ENCODE measurements at places on chromosomes 11 and 22. TPM values are rescaled to one million over a fixed set of nuclear protein-coding genes. Genes with fewer than 3 reads are reported as not detected.

Gene TTC9C
- 35.7 TPM for total RNA-seq

DNA sequence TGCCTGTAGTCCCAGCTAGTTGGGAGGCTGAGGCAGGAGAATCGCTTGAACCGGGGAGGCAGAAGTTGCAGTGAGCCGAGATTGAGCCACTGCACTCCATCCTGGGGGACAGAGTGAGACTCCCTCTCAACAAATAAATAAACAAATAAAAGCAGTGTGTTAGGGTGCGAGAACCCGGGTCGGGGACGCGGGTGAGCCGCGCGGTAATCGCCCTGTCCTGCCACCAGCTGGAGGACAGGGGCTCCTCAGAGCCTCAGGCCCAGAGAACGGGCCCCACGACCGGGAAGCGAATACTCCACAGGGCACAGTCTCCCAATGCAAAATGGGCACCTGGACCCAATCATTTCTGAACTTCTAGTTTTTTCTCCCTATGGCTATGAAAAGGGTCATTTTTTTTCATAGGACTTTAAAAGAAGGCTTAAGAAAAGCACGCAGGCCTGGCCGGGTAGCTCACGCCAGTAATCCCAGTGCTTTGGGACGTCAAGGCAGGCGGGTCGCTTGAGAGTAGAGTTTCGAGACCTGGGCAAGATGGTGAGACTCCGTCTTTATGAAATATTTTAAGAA is 744 bp upstream of the MCM5 start:
- no peak for DNase-seq

DNA sequence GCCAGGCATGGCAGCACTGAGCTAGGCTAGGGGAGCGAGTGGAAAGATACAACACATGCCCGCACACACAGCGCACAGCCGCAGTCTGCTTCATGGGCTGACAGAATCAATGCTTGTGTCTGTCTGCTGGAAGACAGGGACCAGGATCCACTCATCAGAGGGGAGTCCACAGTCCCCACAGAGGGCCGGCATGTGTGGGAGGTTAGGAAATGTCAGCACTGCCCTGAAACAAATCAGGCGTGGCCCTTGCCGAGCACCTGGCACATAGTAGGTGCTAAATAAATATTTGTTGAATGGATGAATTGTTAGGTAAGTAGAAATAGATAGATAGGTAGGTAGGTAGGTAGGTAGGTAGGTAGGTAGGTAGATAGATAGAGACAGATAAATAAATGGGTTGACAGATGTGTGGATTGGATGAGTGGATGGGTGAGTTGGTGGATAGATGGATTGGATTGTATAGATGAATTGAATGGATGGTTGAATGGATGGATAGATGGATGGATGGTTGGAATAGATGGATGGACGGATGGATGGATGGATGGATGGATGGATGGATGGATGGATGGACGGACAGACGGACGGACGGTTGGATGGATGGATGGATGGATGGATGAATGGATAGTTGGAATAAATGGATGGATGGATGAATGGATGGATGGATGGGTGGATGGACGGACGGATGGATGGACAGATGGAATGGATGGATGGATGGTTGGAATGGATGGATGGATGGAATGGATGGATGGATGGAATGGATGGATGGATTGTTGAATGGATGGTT is 3.3 kb downstream of the SLC22A12 start:
- no peak for DNase-seq

DNA sequence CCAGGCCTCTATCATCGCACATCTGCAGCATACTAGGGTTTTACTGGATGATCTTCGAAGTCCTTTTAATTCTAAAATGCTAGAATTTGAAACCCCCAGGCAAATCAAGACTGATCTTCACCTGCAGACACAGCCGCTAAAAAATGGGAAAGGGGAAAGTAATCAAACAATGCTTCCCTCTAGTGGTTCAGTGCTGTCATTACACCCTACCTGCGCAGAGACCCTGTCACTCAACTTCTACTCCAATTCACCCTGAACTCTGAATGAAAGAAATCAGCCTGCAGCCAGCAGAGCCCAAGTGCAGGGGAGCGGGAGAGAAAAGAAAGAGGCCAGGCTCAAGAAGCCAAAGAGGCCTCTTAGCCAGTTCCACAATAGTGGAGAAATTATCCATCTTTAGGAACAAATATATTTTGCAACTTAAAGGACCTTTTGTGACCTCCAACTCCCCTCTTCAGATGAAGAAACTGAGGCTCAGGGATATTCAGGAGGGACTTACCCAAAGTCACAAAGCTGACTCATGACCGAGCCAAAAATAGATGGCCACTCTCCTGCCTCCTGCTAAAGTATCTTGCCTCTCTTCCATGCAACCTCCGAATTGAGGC is 33.0 kb downstream of the SERGEF start:
- no peak for DNase-seq

GRCh38 chr11:16899708-16900303 is 114.4 kb downstream of the PLEKHA7 start:
- DNase-seq: no peak

Gene PDE3B
- 5.1 TPM for total RNA-seq

- DNase-seq: peak; percentile 32
Measured at GRCh38 chr22:50341977-50342650, 1.0 kb upstream of the PPP6R2 start.

- no peak for DNase-seq
Measured at GRCh38 chr11:26849036-26849435, 127.2 kb upstream of the SLC5A12 start.

Gene FOLH1
- total RNA-seq: not detected

Gene ZNF280B
- 3.3 TPM for total RNA-seq

DNA sequence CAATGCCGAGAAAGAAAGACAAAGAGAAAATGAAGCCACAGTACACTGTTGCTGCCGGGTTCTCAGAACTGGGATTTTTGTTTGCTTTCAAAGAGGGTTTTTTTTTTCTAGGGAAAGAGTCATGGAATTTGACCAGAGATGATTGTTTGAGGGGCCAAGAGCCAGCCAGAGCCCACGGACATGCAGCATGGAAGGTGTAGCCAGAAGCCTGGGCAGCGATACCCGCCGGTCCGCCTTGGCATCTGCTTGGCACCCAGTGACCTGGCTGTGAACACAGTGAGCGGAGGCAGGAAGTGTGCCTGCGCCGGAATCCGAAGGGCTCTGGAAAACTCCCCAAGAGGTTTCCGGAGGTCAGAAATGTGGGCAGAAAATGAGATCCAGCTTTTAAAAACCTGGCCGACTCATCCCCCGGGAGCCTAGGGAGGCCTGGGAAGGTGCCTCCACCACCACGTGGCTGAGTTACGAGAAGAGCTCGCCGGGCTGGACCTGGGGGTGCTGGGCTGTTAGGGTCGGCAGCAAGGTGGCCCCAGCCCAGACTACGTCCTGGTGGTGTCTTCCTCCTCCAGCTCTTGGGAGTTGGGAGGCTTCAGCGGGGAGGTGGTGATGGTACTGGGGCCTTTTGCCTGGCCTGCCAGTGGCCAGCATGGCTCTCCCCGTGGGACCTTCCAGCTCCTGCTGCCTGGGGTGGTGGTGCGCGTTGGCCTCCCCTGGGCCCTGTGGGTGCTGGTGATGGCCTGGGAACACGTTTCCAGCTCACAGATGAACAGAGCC is 61.6 kb upstream of the PPARA start:
- no peak for DNase-seq

Gene TMEM121B
- total RNA-seq: 0.06 TPM

- no peak for DNase-seq
Measured at GRCh38 chr11:123519055-123519796, 89.2 kb downstream of the GRAMD1B start.

- DNase-seq: no peak
Measured at GRCh38 chr11:76141901-76142588, 64.3 kb downstream of the WNT11 start.

DNA sequence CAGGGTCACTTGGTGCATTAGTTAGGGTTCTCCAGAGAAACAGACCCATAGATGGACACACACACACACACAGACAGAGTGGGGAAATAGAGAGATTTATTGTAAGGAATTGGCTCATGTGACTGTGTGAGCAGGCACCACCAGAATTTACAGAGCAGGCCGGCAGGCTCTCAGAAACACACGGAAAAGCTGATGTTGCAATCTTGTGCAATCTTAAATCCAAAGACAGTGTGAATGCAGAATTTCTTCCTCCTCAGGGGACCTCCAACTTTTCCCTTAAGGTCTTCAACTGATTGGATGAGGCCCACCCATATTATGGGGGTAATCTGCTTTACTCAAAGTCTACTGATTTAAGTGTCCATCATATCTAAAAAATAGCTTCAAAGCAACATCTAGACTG is 49.8 kb downstream of the APIP start:
- no peak for DNase-seq

Gene PRDX5
- 284 TPM for total RNA-seq

Gene KRTAP5-7
- not detected for total RNA-seq

Gene PANX3
- total RNA-seq: not detected

DNA sequence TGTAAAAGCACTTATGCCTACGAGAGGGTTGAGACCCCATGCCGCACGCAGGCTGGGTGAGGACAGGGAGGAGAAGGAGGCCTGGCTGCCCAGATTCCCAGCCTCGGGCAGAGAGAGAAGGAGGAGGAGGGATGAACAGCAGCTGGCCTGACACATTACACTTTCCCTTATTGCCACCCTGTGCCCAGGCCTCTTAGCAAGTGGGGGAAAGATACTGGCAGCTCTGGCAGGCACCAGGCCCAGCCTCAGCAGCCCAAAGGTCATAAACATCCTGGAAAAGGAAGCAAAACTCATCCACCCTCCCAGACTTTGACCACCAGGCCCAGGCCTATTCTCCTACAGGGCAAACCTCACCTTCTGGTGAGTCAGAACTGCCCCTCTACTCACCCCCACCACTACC is 4.7 kb downstream of the PLAAT3 start:
- no peak for DNase-seq

Gene SLC5A12
- total RNA-seq: not detected

- DNase-seq: no peak
Measured at GRCh38 chr11:22473586-22473985, 135.4 kb downstream of the SLC17A6 start.

DNA sequence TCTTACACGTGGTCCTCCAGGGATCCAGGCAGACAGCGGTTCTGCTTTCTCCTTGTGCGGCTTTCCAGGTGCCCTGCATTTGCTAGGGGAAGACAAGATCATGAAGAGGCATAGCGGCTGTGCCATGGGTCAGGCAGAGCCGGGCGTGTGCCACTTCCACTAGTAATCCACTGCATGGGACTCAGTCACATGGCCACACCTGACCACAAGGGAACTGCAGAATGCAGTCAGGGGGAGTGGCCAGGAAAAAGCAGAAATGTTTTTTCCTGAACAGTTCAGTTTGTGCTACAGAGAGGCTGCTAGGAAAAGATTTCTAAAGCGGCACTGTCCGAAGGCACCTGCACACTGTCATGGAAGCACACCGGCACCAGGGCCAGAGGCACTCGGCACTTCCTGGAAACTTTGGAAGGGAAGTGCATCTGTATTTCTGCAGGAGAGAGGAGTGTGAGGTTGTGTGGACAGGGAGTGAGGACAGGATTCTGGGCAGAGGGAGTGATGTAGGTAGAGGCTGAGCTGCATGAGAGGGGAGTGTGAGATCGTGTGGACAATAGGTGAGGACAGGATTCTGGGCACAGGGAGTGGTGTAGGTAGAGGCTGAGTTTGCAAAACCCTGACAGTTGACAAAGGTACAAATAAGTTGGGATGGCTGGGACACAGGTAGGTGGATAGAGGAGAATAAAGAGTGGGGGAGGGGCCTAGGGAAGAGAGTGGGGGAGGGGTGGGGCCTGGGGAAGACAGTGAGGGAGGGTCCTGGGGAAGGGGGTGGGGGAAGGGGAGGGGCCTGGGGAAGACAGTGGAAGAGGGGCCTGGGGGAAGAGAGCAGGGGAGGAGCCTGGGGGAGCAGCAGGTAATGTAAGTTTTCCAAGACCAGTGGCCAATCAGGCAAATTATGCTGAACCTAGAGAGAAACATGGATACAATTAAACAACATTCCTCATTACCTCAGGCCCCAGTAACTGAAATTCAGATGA is 1436.3 kb downstream of the TBC1D22A start:
- no peak for DNase-seq

Gene FGF4
- total RNA-seq: not detected

GRCh38 chr22:31944700-31945442 is 536 bp downstream of the YWHAH start:
- no peak for DNase-seq

DNA sequence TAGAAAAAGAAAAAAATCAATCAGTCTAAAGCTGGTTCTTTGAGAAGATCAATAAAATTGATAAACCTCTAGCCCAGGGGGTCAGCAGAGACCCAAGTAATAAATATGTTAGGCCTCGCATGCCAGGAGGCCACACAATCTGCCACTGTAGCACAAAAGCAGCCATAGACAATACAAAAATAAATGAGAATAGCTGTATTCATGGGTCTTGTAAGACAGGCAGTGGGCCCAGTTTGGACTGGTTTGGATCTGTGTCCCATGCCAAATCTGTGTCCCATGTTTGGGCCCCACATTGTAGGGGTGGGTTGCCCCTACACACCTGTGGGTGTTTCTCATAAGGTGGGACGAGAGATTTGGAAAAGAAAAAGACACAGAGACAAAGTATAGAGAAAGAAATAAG is 6.6 kb upstream of the PLAAT4 start:
- no peak for DNase-seq

Gene SCGB2A2
- not detected for total RNA-seq

- no peak for DNase-seq
Measured at GRCh38 chr11:104146421-104146820, 17.5 kb downstream of the PDGFD start.

Gene HTR3A
- 0.29 TPM for total RNA-seq

DNA sequence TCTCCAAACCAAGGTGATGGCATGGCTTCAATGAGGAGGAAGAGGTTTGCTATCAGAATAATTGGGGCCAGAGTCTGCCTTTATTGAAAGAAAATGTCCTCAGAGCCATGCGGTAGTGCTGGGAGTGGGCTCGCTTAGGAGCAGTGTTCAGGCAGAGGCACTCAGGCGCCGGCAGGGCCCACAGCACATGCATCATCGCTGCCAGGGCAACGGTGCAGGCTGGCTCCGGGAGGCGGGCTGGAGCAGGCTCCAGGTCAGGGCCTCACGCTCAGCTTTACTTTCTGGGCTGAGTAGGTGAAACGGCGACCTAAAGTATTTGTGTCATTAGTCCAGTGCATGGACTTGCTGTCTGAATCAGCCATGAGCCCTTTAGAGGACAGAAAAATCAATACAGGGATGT is 169.9 kb upstream of the CCDC90B start:
- no peak for DNase-seq

Gene CABP4
- not detected for total RNA-seq

GRCh38 chr22:25714739-25715138 is 27.2 kb upstream of the MYO18B start:
- DNase-seq: no peak

Gene NAALADL1
- total RNA-seq: 27.9 TPM

Gene SLC35F2
- total RNA-seq: 41.2 TPM

- no peak for DNase-seq
Measured at GRCh38 chr22:17888855-17889254, 114.6 kb upstream of the BID start.

- DNase-seq: no peak
Measured at GRCh38 chr22:47195156-47195483, 432.7 kb downstream of the TBC1D22A start.

Gene CWC15
- total RNA-seq: 48.5 TPM

DNA sequence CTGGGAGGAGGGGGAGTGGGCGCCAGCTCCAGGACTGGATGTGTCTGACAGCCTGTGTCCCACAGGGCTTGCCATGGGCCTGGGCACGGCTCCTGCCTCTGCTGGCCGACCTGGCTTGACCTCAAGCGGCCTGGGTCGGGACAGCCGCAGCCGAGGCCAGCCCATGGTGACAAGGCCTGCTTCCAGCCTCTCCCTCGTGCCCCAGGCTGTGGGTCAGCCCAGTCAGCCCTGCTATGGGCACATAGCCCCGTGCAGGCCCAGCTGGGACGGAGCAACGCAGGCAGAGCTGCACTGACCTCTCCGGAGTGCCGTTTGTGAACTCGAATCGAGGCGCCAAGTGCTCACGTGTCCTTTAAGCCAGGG is 17.9 kb downstream of the OSBPL5 start:
- DNase-seq: no peak

GRCh38 chr11:104191124-104191523 is 27.2 kb upstream of the PDGFD start:
- DNase-seq: no peak
